ENCODE measurements at places on chromosomes 1 and 21. TPM values are rescaled to one million over a fixed set of nuclear protein-coding genes. Genes with fewer than 3 reads are reported as not detected.

GRCh38 chr1:15559189-15559810 is 25.6 kb downstream of the AGMAT start:
- DNase-seq = no peak
- peaks cover 24% of the 10 kb centered on the region for H3K36me3 ChIP-seq
- H3K4me1 ChIP-seq = no peaks in the 10 kb centered on the region
- no peaks in the 10 kb centered on the region for H3K27me3 ChIP-seq
- no peak overlapping the region for H3K27ac ChIP-seq

DNA sequence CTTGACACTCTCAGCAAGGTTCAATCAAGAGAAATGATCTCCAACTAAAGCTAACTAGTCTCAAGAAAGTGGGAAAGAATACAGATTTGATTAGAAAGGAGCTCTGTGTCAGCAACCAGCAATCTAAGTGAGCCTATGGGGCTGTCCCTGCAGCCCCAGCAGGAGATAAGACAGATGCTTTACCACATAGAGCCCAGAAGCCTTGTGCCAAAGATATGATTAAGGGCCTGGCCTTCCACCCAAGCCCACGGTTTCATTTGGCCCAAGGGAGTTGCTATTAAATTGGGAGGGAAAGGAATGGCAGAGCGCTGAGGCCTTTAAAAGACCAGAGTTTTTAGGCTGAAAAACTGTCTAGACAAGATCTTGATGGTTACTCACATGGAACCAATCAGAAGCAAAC is 74.8 kb downstream of the HLCS start:
- no peaks in the 10 kb centered on the region for H3K27me3 ChIP-seq
- H3K27ac ChIP-seq = no peak overlapping the region
- no peak overlapping the region for H3K4me3 ChIP-seq
- H3K4me1 ChIP-seq = no peaks in the 10 kb centered on the region
- H3K36me3 ChIP-seq = no peaks in the 10 kb centered on the region

The AUNIP gene
- 10.6 TPM for total RNA-seq

GRCh38 chr1:81374481-81374880 is 426.3 kb upstream of the ADGRL2 start:
- no peak overlapping the region for H3K4me3 ChIP-seq
- no peak for DNase-seq
- H3K27ac ChIP-seq = no peak overlapping the region
- no peaks in the 10 kb centered on the region for H3K27me3 ChIP-seq
- no peaks in the 10 kb centered on the region for H3K4me1 ChIP-seq

DNA sequence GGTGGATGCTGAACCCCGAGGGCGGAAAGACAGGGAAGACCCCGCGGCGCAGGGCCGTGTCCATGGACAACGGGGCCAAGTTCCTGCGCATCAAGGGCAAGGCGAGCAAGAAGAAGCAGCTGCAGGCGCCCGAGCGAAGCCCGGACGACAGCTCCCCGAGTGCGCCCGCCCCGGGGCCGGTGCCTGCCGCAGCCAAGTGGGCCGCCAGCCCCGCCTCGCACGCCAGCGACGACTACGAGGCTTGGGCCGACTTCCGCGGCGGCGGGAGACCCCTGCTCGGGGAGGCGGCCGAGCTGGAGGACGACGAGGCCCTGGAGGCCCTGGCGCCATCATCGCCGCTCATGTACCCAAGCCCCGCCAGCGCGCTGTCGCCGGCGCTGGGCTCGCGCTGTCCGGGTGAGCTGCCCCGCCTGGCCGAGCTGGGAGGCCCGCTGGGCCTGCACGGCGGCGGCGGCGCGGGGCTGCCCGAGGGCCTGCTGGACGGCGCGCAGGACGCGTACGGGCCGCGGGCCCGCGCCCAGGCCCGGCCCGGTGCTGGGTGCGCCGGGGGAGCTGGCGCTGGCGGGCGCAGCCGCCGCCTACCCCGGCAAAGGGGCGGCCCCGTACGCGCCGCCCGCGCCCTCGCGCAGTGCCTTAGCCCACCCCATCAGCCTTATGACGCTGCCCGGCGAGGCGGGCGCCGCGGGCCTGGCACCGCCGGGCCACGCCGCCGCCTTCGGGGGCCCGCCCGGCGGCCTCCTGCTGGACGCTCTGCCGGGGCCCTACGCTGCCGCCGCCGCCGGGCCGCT is 20.7 kb downstream of the FOXO6 start:
- H3K4me1 ChIP-seq = peaks cover 14% of the 10 kb centered on the region
- H3K36me3 ChIP-seq = peaks cover 19% of the 10 kb centered on the region
- peak overlapping the region; percentile 67 for H3K4me3 ChIP-seq
- no peak overlapping the region for H3K27ac ChIP-seq
- DNase-seq = peak; percentile 61

The FASLG gene
- total RNA-seq = not detected

- H3K36me3 ChIP-seq = no peaks in the 10 kb centered on the region
- no peaks in the 10 kb centered on the region for H3K4me1 ChIP-seq
- no peak for DNase-seq
- H3K27me3 ChIP-seq = peaks cover 20% of the 10 kb centered on the region
These were observed 88.2 kb downstream of the KAZN start for GRCh38 chr1:14686701-14687100.

- H3K27me3 ChIP-seq = no peaks in the 10 kb centered on the region
- H3K4me1 ChIP-seq = peaks cover 22% of the 10 kb centered on the region
- peaks cover 64% of the 10 kb centered on the region for H3K36me3 ChIP-seq
- H3K27ac ChIP-seq = no peak overlapping the region
These were observed 18.3 kb downstream of the SLFNL1 start for GRCh38 chr1:41003127-41003639.

The WNT9A gene
- total RNA-seq = 0.37 TPM

DNA sequence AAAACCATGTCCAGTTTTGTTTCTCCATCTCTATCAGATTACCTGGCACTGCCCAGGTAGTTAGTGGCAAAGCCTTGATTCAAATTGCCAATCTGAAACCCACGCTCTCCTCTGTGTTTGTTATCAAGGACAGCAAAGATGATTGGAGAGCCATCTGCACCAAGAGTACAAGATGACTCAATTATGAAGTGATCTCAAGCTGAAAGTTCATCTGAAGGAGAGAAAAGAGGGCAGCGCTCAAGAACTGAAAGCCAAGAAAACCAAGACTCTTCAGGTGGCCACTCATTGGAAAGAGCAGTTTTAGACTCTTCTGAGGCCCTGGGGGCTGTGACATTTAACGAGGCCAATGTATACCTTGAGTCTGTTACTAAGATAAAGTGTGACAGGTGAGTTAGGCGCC is 13.8 kb downstream of the RXRG start:
- H3K27ac ChIP-seq = no peak overlapping the region
- no peak for DNase-seq
- H3K4me3 ChIP-seq = no peak overlapping the region
- H3K4me1 ChIP-seq = no peaks in the 10 kb centered on the region
- no peaks in the 10 kb centered on the region for H3K36me3 ChIP-seq

DNA sequence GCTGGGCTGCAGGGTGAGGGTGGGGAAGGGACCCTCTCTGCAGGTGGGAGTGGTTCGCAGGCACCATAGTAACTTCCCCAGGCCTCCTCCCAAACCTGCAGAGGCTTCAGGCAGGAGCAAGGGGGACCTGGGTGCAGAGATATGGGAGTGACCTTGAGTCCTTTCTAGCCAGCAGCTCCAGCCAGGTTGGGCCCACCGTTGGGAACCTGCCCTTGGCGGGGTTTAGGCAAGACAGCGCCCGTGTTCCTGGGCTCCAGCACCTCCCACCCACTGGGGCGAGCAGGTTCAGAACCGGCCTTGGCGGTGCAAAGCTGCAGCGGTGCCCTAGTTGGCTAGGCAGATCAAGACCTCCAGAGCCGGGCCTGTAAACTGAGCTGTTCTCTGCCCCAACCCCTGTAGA is 2.2 kb upstream of the PRDM16 start:
- no peak for DNase-seq
- H3K36me3 ChIP-seq = peaks cover 16% of the 10 kb centered on the region
- no peak overlapping the region for H3K27ac ChIP-seq

The ADGRL2 gene
- 58.8 TPM for total RNA-seq

DNA sequence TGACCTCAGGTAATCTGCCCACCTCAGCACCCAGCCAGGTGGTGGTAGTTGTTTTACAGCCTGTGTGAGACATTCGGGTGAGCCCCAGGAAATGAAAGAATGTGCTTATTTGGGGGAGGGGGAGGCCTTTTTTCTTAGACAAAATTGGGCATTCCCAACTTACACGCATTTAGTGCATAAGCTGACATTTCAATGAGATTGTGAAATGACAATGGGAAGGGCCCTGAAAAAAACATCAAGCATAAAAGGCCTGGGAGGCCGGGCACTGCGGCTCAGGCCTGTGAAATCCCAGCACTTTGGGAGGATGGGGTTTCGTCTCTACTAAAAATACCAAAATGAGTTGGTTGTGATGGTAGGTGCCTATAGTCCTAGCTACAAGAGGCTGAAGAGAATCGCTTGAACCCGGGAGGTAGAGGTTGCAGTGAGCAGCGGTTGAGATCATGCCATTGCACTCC is 5.0 kb downstream of the GAS5 start:
- peaks cover 97% of the 10 kb centered on the region for H3K36me3 ChIP-seq
- H3K4me1 ChIP-seq = peaks cover 24% of the 10 kb centered on the region
- no peak overlapping the region for H3K4me3 ChIP-seq
- peak overlapping the region; percentile 100 for H3K27ac ChIP-seq
- peaks cover 6% of the 10 kb centered on the region for H3K27me3 ChIP-seq

- no peaks in the 10 kb centered on the region for H3K27me3 ChIP-seq
- no peak for DNase-seq
- no peaks in the 10 kb centered on the region for H3K4me1 ChIP-seq
These were observed 23.7 kb upstream of the SLC45A1 start for GRCh38 chr1:8294170-8294697.

GRCh38 chr21:31580866-31581276 is 78.6 kb upstream of the SOD1 start:
- no peak overlapping the region for H3K27ac ChIP-seq
- DNase-seq = peak; percentile 66
- no peak overlapping the region for H3K4me3 ChIP-seq
- H3K27me3 ChIP-seq = no peaks in the 10 kb centered on the region

The AADACL4 gene
- total RNA-seq = not detected

GRCh38 chr1:2019571-2020309 is 595 bp downstream of the GABRD start:
- H3K27me3 ChIP-seq = peaks cover 85% of the 10 kb centered on the region
- no peak overlapping the region for H3K4me3 ChIP-seq
- H3K27ac ChIP-seq = no peak overlapping the region
- no peak for DNase-seq

The SLC19A2 gene
- 24.2 TPM for total RNA-seq

DNA sequence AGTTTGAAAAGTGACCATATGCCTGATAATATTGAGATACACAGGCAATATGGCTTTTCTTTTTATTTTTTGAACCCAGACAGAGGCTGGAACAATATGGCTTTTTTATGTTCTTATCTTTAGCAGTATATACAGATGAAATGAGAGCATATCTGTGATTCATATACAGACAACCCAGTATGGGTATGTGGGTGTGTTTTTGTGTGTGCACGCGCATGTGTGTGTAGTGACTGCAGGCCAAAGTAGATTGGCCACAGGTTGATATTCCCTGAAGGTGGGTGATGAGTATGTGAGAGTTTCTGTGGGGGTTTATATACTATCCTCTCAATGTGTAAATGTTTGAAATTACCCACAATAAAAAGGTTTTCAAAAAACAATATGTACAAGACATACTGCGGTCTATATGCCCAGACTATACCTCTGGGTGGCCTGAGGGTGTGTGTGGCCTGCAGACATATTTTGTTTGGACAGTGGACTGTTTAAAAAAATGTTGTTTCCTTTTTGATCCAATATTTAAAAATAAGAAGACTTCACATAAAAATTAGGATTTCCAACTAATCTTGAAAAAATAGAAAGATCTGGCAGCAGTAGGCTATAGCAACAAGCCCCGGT is 26.3 kb upstream of the TIAM1 start:
- no peaks in the 10 kb centered on the region for H3K27me3 ChIP-seq
- no peak for DNase-seq
- no peak overlapping the region for H3K4me3 ChIP-seq
- no peak overlapping the region for H3K27ac ChIP-seq
- no peaks in the 10 kb centered on the region for H3K36me3 ChIP-seq
- H3K4me1 ChIP-seq = peaks cover 9% of the 10 kb centered on the region

DNA sequence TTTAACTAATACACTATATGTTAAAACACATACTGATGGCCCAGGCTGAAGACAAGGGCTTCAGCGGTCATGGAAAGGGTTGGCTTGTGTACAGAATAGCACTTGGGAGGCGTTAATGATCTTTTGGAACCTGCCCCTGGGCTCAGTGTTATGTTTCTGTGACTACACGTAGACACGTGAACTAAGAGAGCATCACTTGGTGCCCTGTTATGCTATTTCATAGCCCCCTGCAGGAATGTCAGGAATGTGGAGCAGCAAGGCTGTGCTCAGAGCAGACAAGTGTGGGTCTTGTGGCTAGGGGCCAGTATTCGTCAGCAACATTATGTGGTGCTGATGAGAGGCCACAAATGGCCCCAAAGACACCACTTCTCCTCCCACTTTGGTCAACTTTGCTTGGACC is 132.4 kb downstream of the MAP3K21 start:
- H3K27me3 ChIP-seq = no peaks in the 10 kb centered on the region
- DNase-seq = peak; percentile 13
- peaks cover 10% of the 10 kb centered on the region for H3K4me1 ChIP-seq
- no peak overlapping the region for H3K27ac ChIP-seq

The IFNLR1 gene
- total RNA-seq = 4.5 TPM

GRCh38 chr1:117138561-117138960 is 17.0 kb upstream of the TRIM45 start:
- no peak overlapping the region for H3K27ac ChIP-seq
- H3K27me3 ChIP-seq = no peaks in the 10 kb centered on the region
- DNase-seq = no peak
- H3K36me3 ChIP-seq = no peaks in the 10 kb centered on the region

The LSM10 gene
- 42.7 TPM for total RNA-seq

The ZNF697 gene
- total RNA-seq = 4.8 TPM

The LCE2A gene
- total RNA-seq = not detected

DNA sequence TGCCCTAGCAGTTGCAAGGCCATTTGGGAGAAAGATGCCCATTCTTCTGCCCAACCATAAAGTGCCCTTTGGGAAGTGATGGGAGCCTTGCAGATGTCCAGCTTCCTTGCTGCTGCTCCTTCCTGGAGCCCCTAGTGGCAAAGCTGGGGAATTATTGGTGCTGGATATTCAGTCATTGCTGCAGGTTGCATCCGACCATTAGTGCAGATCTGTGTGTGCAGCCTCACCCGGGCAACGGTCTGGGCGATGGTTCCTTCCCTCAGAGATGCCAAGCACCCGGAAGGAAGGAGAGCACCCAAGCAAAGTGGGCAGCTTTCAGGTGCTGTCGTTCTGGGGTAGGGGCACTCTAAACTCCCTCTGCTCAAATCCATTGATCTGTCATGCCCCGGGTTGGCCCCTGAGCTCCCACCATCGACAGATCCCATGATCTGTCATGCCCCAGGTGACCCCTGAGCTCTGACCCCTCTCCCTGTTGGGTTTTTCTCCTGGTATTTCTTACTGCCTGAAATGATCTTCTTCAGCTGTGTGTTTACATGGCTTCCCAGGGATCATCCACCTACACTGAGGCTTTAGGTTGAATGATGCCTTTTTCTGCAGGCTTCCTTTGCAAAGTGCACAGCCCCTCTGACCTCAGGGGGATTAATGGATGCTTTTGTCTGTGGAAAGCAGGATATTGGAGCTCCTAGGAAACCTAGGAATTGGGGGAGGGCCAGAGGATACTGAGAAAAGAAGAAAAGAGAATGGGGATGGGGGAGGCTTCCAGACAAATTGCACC is 467.5 kb downstream of the PTPRU start:
- H3K36me3 ChIP-seq = no peaks in the 10 kb centered on the region
- no peak overlapping the region for H3K4me3 ChIP-seq
- H3K4me1 ChIP-seq = peaks cover 11% of the 10 kb centered on the region
- peaks cover 79% of the 10 kb centered on the region for H3K27me3 ChIP-seq
- H3K27ac ChIP-seq = no peak overlapping the region

All from Calu3 (cell line).